ENCODE measurements at places on chromosomes 4 and X. TPM values are rescaled to one million over a fixed set of nuclear protein-coding genes. Genes with fewer than 3 reads are reported as not detected.

DNA sequence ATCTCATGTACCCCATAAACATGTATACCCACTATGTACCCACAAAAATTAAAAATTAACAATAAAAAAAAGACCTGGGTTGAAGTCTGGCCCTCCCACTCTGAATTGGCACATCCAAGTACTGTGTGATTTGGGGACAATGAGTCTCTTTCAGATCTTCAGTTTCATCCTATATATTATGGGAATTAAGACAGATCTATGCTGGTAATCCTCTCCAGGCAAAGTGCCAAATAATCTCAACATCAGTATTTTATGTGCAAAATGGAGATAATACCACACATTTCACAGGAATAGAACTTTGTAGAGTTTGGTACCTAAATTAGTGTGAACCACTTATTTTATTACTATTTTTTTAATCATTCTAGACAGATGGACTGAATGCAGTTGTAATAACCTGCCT lies 11.0 kb upstream of the SCD5 start:
- DNase-seq = no peak

DNA sequence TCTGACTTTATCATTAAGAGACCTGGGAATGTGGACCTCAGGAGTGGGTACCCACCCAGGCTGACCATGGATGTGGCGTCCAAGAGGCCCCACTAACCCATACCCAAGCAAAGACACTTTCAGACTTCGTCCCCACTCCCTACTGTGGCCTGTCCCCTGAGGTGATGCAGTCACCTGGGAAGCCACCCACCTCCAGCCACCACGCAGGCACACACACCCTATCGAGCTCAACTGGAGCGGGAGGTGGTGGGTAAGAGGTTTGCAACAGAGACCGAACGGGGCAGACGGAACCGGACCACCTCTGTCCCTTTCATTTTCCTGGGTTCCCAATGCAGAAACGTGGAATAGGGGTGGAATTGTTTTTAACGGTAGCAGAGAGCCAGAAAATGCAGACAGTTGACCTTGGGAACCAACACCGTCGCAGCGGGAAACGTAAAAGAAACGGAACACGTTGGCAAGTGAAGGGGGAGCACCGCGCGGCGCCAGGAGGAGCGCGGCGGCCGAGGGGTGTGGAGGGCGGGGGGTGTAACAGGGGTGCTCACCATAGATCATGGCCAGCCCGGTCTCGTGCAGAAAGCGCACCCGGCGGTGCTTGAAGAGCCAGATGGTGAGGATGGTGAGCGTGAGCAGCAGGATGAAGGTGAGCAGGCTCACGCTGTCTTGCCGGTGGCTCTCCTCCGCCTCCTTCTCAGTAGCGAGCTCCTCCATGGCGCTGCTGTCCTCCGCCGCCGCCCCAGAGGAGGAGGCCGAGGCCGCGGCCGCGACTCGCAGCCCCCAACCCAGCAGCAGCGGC lies 559 bp downstream of the SLC9A7 start:
- peak; percentile 7 for DNase-seq

DNA sequence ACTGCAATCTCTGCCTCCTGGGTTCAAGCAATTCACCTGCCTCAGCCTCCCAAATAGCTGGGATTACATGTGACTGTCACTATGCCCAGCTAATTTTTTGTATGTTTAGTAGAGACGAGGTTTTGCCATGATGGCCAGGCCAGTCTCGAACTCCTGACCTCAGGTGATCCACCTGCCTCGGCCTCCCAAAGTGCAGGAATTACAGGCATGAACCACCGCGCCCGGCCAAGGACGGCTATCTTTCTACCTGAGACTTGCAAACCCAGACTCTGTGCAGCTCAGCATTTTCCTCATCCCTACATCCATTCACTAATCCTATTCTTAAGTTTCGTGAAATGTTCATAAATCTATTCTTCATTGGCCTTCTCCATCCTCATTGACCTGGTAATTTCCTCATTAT lies 330.0 kb downstream of the ANTXR2 start:
- no peak for DNase-seq

- DNase-seq = no peak
Measured at GRCh38 chr4:163404580-163404979, 60.9 kb downstream of the NPY5R start.

- no peak for DNase-seq
Measured at GRCh38 chrX:41858161-41858775, 65.1 kb downstream of the CASK start.

The KLHL13 gene
- total RNA-seq = 93.3 TPM

GRCh38 chr4:114890773-114891172 lies 222.6 kb downstream of the NDST4 start:
- no peak for DNase-seq

DNA sequence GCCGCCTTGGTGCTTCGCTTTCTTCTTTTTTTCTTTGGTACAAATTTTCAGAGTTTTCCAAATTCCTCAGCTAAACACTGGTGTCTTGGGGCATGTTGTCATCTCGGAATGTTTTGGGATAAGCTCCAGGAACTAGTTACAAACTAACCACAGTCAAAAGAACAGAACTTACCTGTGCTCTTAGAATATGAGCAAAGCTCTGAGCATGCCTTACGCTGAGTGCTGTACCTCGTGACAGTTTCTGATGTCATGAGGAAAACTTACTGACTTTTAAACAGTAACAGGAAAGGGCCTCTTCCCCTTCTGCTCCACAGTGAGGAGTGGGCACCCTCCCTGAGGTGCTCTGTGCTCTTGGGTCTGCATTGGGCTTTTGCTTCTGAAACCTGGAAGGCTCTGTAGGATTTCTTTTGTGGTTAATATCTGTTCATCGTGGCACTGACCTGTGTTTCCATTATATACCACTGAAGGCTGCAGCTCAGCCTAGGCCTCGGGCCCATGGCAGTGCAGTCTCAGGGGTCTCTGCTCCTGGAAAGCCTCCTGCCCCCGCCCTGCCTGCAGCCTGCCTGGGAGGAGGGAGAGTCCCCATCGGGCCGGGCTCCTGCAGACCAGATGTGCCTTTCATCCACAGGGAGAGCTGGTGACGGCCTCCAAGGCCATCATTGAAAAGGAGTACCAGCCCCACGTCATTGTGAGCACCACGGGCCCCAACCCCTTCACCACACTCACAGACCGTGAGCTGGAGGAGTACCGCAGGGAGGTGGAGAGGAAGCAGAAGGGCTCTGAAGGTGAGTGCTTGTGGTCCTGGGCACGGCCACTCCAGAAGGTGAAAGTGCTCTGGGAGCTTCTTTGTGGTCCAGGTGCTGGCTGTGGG lies 48.7 kb downstream of the NOP14 start:
- DNase-seq = no peak

- DNase-seq = no peak
Measured at GRCh38 chr4:100466501-100466900, 51.3 kb downstream of the EMCN start.

GRCh38 chr4:184215709-184216328 lies 1.9 kb downstream of the ENPP6 start:
- DNase-seq = no peak

The CNGA1 gene
- 0.41 TPM for total RNA-seq

DNA sequence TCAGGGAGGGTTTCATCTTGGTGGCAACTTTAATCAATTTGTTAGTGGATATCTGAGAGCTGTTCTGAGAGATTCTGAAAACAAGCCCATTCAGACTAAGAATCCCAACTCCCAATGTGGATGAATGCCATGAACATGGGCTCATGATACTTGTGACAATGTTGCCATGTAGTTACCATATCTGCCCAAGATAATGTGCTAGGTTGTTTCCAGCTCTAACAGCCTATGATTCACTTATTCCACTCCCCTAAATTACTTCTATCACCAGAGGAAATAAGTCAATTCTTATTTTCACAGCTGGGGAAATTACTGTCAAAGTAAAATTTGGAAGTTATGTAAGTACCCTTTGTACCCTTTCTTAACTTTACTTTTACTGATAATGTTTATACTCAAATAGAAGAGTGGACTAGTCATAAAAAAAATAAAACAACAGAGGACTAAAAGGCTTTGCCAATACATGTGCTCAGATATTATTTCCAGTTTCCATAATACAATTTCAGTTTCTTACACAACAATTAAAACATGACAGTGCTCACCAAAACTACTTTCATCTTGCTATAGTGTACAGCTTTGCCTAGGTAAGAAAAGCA lies 1101.7 kb upstream of the INTU start:
- no peak for DNase-seq

The PF4V1 gene
- total RNA-seq = 0.41 TPM

DNA sequence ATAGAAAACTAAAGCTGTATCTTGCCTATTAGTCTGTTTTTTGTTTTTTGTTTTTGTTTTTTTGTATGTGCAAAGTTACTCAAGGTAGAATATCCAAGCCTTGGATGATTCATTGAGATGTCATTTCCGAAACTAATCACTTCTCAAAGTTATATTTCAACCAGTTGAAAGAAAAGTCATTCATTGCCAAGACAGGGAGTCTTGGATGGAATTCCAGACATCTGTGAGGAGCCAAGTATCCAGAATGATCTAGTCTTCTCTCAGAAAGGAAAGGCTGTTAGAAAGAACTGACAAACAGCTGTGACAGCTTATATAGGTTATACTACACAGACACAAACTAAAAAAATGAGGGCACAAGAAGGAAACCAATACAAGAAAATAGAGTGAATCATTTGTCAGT lies 141.1 kb upstream of the NDST3 start:
- no peak for DNase-seq

GRCh38 chr4:124325690-124326089 lies 386.8 kb downstream of the ANKRD50 start:
- DNase-seq = no peak

All from frontal cortex (tissue), 4 donors.